A549 treated with GW870086 at 1 μM for 4 hours (cell line): ENCODE measurements at places on chromosomes 7 and 10. TPM values are rescaled to one million over a fixed set of nuclear protein-coding genes. Genes with fewer than 3 reads are reported as not detected.

NPTX2 gene
- total RNA-seq = 0.10 to 0.27 TPM (median 0.13 TPM) in 5 replicates

TWIST1 gene
- 1.6 to 3.9 TPM (median 3.0 TPM) in 5 replicates for total RNA-seq

PTPRE gene
- total RNA-seq = 3.3 to 6.2 TPM (median 5.7 TPM) in 5 replicates

NODAL gene
- total RNA-seq = not detected in 5 replicates

AMPH gene
- total RNA-seq = 0.09 to 0.12 TPM (median 0.10 TPM) in 3 of 5 replicates, not detected in the others

RELN gene
- 0.01 to 0.21 TPM (median 0.02 TPM) in 3 of 5 replicates, not detected in the others for total RNA-seq

SLC39A12 gene
- not detected in 5 replicates for total RNA-seq
